ENCODE measurements at places on chromosomes 5 and 9. TPM values are rescaled to one million over a fixed set of nuclear protein-coding genes. Genes with fewer than 3 reads are reported as not detected.

DNA sequence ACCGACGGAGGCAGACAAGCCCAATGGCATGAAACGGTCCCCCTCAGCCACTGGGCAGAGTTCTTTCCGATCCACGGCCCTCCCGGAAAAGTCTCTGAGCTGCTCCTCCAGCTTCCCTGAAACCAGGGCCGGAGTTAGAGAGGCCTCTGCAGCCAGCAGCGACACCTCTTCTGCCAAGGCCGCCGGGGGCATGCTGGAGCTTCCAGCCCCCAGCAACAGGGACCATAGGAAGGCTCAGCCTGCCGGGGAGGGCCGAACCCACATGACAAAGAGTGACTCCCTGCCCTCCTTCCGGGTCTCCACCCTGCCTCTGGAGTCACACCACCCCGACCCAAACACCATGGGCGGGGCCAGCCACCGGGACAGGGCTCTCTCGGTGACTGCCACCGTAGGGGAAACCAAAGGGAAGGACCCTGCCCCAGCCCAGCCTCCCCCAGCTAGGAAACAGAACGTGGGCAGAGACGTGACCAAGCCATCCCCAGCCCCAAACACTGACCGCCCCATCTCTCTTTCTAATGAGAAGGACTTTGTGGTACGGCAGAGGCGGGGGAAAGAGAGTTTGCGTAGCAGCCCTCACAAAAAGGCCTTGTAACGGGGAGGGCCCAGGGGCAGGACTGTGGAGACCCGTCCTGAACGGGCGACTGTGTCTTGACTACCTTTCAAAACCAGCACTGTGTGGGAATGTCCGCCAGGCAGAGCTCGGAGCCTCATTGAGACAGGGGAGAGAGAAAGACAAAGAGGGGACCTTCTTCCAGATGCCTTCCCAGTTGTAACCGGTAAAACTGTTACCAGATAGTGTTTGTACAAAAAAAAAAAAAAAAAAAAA, 29.9 kb downstream of the CD180 start:
- no peak for DNase-seq

DNA sequence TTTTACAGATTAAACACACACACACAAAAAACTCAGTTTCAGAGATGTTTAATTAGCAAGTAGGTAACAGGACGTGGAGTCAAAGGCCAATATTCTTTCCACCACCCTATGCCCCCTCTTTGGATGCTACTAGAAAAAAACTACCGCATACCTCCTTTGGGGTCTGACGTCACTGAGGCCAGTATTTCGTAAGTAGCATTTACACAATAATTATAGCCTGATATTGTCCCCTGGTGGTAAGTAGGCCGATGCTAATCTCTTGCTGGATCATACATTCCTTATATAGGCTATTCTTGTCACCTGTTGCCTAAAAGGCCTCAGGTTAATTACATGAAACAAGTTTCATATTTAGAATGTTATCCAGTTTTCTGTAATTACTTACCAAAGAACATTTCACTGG, 21.0 kb upstream of the SMARCA2 start:
- no peak for DNase-seq

DNA sequence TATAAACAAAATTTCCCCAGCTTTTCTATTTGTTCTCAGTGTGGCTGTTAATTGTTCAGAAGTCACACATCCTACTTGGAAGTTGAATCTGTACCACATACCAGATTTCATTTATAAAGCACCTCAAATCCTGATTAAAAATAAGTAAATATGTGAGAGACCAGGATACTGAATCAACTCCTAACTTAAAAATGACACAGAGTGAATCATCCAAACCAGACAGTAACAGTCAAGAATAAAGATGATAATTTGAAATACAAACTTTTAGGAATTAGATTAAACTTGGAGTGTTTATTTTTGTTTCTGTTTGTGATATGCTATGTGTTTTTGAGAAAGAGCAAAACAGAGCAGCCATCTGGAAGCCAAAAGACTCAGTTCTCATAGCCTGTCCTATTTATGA, 633.2 kb upstream of the RORB start:
- DNase-seq = no peak

TBC1D9B gene
- 79.6 TPM for total RNA-seq

GRCh38 chr5:55966284-55966683, 28.5 kb downstream of the IL6ST start:
- no peak for DNase-seq

GGTA1 gene
- not detected for total RNA-seq

ORM2 gene
- total RNA-seq = not detected

DNA sequence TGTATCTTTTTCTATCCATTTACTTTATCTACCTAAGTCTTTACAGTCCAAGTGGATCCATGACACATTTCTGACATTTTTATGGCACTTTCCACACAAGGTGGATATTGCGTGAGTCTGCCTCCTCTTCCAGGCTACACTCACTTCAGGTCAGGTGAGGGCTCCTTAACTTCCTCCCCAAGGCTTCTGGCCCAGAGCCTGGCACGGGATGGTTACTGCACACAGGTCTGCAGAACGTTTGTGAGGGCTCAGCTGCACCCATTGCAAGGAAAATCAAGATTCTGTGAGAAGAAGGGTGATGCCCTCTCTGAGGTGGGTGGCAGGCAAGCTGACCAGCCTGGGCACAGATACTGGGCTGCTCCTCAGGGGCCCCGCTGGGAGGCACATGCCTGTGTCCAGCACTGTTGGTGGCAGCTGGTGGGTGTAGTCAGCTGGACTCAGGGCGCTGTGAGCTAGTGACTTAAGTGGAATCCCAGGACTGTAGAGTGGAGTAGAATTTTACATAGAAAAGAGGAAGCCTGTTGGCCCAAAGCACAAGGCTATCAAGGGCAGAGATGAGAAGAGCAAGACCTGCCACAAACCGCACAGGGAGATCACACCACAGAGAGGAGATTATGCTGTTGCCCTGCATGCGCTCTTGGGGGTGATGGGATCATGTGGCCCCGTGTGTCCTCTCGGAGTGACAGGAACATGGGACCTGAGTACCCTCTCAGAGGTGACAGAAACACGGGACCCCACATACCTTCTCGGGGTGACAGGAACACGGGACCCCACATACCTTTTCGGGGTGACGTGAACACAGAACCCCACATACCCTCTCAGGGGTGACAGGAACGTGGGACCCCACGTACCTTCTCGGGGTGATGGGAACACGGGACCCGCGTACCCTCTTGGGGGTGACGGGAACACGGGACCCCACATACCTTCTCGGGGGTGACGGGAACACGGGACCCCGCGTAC, 21.3 kb downstream of the AHRR start:
- DNase-seq = no peak

DNA sequence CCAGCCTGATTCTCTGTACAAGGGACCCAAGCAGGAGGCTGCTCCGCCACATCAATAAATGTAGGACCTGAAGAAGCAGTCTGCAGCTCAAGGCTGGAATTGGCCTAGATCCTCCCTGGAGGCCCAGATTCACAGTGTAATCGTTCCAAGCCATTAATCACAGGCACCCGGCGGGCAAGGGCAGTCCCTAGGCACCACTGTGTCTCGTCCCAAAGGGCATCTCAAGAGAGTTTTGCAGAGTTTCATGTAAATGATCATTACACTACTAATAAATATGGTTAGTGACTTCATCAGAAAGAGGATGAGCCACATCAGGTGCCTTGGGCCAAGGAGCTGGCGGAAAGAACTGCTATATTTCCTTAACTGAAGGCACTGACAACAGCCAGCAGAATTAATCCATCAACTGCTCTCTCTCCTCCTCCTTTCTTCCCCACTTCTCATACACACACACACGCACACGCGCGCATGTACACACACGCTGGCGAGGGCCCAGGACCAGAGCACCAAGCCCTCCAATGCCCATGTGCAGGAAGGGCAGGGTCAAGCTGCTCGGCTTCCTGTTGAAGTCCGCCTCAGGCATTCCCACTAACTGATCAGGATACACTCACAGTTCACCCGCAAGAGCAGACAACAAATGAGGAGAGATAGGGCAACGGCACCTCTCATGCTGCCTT, 33.9 kb downstream of the GNAQ start:
- no peak for DNase-seq

DNA sequence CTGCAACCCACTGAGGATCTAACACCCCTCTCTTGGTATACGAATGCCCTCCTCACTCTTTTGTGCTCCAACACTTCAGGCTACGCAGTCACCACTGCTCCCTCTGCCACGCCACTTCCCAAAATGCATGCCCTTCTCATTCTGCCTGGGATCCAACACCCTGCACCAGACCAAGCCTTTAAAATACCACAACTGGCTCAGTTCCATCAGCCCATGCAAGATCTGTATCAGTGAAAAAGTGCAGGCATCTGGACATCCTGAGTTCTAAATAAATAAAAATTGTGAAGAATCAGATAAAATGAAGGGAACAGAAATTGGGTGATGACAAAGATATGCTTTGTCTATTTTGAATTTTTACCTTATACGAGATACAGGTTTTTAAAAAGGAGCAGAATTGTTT, 2.7 kb downstream of the NDUFB6 start:
- no peak for DNase-seq

GRCh38 chr9:68904454-68904853, 109.5 kb downstream of the PRKACG start:
- no peak for DNase-seq

DNA sequence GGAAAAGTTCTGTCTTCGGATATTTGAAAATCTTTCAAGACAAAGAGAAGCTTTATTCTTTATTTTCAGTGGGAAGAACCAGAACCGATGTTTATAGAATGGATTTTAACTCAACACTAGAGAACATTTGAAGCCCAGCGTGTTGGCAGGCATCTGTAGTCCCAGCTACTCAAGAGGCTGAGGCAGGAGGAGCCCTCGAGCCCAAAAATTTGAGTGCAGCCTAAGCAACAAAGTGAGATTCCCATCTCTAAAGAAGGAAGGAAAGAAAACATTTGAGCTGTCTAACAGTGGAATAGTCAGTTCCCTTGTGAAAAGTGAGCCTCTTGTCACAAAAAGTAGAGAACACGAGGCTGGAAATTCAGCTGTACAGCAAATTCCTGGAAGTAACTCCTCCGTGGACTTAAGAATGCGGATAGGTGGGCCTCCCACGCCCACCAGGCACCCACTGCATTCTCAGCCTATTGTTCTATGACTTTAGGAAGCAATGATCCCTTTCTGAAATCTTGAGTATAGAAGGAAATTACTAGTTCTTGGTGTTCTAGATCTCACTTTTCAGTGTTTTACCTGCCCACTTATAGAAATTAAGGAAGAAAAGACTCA, 2.3 kb upstream of the PTPDC1 start:
- DNase-seq = peak; percentile 4

PLCXD3 gene
- total RNA-seq = 0.48 TPM

DNA sequence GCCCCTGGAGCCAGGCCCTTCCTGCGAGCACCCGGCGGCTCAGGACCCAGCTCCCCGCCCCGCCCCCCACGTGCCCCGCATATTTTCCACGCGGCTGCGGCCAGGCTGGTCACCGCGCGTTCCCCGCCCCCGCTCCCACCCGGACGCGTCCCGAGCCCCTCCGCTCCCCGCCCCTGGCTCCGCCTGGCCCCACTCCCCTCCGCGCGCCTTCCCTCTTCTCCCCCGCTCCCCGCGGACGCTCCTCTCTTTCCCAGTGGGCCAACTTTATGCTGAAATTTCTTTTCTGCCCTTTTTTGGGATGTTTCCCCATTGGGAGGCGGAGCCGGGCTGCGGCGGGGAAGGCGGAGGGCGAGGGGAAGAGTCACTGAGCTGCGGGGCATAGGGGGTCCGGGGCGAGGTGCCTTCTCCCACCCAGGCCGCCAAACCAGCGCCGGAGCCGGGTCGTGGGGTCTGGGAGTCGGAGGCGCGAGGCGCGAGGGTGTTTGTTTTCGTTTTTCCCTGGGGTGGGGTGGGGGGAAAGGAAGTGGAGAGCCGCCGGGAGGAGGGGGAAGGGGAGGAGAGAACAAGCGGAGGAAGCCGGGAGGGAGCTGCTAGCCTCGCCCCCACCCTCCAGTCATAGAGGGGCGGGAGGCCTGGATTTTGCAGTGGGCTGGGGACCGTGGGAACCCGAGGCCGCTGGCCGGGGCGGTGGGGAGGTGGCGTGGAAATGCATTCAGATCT, 1.0 kb upstream of the TPM2 start:
- DNase-seq = no peak

LCN1 gene
- not detected for total RNA-seq

HTR1A gene
- not detected for total RNA-seq

FOXD4L3 gene
- total RNA-seq = not detected
